GM19239 (cell line): ENCODE measurements at places on chromosomes 1 and 21.

- DNase-seq, result no peak
Observed at GRCh38 chr1:214363386-214363785, 82.4 kb downstream of the SMYD2 start.

DNA sequence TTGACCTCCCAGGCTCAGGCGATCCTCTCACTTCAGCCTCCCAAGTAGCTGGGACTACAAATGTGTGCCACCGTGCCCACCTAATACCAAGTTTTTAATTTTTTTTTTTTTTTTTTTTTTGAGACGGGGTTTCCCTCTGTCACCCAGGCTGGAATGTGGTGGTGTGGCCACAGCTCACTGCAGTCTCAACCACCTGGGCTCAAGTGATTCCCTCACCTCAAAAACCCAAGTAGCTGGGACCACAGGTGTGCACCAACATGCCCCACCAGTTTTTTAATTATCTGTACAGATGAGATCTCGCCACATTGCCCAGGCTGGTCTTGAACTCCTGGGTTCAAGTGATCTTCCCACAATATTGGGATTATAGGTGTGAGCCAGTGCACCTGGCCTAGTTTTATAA lies 22.7 kb downstream of the PTP4A2 start:
- DNase-seq, result no peak

- DNase-seq, result no peak
Observed at GRCh38 chr1:24027838-24028468, 47.8 kb upstream of the SRSF10 start.

GRCh38 chr1:245084551-245084950 lies 70.2 kb upstream of the KIF26B start:
- no peak for DNase-seq

DNA sequence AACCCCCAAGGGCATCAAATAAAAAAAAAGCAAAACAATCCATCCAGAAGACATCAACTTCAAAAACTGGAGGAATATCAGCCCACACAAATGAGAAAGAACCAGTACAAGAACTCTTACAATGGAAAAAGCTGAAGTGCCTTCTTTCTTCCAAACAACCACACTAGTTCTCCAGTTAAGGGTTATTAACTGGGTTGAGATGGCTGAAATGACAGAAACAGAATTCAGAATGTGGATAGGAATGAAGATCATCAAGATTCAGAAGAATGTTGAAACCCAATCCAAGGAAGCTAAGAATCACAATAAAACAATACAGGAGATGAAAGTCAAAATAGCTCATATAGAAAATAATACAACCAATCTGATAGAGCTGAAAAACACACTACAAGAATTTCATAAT lies 104.5 kb downstream of the NME7 start:
- DNase-seq, result no peak

GRCh38 chr1:192811594-192812239 lies 2.9 kb downstream of the RGS2 start:
- no peak for DNase-seq

DNA sequence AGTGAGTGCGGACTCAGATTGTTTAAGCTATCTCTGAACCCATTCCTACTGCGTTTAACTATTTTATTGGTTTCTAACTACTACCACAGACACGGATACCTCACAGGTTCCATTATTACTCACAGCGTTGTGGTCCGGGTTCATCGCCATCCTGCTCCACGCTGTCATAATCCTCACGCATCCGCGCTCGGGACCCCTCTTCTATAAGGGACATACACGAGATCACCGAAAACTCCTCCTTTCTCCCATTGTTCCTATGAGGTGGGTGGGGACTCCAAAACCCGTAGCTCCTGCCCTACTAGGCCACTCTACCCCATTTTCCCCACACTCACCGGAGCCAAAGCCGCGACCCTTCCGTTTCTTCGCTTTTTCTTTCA lies 610 bp downstream of the RBM8A start:
- no peak for DNase-seq

GRCh38 chr1:14919751-14920150 lies 233.8 kb upstream of the TMEM51 start:
- no peak for DNase-seq

- DNase-seq, result no peak
Observed at GRCh38 chr1:222127096-222127495, 385.2 kb upstream of the DUSP10 start.

DNA sequence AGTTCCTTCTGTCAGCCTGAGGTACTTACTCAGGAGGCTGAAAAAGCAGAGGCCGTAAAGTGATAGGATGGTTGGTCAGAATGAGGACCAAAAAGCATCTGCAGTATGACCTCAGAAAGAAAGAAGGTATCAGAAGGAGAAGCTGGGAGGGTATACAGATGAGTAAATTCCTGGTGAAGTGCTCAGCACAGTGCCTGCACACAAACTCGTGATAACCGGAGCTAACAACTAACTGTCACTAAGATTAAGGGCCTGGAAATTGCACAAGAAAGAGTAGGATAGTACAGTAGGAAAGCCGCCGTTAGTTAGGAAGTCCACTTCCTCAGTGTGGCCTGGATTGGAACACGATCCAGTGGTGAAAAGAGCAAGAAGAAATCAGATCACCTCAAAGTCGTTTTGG lies 62.6 kb downstream of the VPS26C start:
- no peak for DNase-seq

GRCh38 chr1:62962901-62963776 lies 179.2 kb downstream of the ATG4C start:
- peak; percentile 44 for DNase-seq

DNA sequence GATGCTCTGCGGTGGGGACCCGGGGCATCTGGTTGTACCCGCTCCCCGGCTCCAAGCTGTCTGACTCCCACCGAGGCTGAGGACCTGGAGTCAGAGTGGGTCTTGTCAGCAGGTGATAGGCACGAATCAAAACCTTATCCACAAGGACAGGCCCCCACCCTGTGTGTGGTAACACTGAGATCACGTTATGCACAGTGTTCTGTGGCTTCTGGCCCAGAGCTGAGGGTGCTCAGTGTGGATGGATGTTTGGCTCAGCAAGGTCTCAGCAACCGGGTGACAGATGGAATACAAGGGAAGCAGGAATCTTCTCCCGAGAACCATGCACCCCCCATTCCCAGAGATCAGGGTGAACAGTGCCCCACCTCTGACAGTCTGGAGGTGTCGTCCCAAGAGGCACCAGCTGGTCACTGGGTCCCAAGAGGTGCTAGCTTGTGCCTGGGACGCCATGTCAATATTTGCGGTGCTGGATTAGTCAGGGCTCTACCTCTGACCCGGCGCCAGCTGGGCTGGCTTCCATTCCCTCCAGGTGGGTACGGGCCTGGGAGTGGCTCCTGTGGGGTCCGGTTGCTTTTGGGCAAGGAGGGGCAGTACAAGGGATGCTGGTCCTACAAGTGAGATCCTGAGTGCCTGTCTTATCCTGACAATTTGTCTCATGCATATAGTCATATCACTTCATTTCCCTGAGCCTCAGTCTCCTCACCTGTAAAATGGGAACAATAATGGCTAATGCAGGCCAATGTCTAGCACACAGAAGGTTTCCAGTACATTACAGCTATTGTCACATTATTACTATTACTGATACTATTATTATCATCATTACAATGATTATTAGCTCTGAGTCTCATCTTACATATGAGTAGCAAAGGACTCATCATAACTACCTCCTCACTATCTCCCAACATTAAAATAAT lies 957 bp downstream of the CAPN9 start:
- DNase-seq, result no peak

GRCh38 chr1:31218705-31219104 lies 21.0 kb downstream of the NKAIN1 start:
- DNase-seq, result no peak

- DNase-seq, result no peak
Observed at GRCh38 chr1:231037585-231038517, 2.2 kb downstream of the FAM89A start.

DNA sequence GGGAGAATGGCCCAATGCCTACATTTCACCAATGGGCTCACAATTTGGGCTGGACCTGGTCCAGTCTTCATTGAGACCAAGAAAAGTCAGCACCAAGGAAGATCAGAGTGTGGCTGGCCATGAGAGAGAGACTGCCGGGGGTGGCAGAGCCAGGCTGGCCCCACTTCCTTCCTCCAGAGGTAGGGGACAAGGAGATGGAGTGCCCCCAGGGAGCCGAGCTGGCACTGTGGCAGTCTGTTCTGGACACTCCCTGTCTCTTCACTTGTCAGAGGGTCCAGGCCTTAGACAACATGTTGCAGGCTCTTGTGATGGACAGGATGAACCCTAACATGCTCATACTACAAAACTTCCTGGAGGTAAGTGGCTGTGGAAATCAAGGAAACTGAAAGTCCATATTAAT lies 27.7 kb downstream of the INAVA start:
- DNase-seq, result no peak

- no peak for DNase-seq
Observed at GRCh38 chr1:14110040-14110439, 410.1 kb downstream of the PRDM2 start.

DNA sequence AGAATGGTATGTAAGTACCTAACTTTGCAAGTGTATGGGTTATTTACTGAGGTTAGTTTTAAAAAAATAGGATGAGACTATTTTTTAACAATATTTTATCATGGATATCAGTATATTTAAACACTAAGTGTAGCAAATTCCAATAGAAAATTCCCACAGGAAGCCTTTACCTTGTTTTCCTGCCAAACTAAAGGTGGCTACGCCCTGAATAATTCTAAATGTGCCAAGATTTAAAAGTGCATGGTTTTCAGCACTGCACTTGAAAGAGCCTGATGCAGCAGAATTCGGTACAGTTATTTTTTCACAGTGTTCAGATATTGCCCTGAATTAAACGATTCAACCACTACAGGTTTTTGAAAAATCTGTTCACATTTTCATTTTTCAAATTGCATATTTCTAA lies 1622.8 kb upstream of the B3GALT2 start:
- no peak for DNase-seq

DNA sequence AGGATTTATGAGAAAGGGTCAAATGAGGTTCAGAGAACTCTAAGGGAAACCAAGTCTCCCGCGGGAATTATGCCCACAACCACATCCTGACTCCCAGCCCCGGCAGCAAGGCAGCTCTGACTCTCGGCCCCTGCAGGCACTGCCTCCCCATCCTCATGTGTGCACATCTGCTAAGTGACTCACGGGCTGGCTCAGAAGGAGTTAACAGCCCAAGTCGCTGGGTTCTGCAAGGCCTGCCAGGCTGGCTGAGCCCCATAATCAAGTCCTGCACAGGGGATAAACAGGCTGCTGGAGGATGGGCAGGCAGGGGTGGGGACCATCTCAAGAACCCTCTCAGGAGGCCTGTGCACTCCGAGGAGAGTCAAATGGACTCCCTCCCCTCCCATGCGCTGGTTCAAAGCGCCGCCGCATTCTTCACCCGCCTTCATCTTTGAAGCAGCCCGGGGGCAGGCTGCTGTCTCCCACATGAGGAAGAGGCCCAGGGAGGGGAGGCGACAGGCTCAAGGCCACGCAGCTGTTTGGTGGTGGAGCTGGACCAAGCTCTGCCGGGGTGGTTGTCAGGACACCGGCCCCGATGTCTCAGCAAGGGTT lies 344.3 kb downstream of the MATN1 start:
- no peak for DNase-seq

- no peak for DNase-seq
Observed at GRCh38 chr21:38802050-38803026, 3.4 kb upstream of the ETS2 start.

GRCh38 chr1:211133393-211133835 lies 534 bp downstream of the KCNH1 start:
- DNase-seq, result no peak

DNA sequence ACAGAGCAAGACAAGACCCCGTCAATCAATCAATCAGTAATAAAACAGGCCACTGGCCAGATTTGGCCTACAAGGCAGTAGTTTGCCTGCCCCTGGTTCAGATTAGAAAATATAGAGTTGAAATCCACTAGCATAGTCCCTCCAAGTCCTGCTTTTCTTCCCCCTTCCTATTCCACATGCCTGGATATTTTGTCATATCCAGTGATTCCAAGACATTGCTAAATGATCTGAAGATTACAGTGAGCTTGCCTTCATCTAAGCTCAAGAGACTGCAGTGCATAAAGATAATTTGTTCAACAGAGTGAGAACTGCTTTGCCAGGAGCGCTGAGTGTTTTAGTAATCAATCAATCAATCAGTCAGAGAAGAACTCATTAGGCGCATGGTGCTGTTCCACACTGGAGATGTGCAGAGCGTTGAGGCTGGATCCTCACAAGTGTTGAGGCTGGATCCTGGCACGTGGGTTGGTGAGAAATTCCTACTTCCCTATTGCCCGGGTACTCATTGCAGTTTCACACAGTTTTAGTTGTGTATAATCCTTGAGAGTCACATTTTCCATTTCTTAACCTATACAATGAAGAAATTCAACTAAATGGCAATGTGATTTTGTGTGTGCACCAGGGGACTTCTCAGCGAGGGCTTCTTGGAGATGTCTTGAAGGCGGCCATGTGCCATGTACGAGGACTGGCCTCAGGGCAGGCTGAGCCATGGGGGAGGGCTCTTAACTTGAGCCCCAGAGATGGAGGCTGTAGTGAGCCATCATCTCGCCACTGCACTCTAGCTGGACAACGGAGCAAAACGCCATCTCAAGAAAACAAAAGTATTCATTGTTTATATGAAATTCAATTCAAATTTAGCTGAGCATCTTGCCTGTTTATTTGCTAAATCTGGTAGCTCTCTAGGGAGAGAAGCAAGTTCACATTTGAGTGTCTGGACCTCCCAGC lies 76.3 kb downstream of the TOMM20 start:
- DNase-seq, result no peak

DNA sequence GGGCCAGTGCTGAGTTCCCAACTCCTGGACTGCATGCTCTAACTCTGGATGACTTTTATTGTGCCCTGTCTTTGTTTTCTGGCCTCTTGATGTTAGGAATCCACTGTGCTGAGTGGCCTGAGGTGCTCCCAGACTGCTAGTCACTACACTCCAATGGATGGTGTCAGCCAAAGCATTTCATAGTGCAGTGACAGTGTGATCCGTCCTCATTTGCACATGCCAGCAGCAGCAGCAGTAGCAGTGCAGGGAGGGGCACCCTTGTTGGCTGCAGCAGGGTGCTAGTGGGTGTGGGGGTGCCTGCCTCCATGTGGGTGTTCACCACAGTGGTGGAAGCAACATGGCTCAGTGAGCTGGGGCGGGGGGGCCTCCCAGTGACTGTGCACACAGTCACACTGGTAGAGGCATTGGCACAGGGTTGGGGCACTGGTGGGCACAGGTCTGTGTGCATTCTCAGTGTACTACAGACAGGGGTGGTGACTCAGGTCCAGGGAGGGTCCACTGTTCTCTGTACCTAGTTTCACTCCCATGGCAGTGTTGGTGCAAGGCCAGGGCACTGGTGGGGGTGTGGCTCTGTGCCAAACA lies 214.0 kb downstream of the ZC3H11B start:
- DNase-seq, result no peak

- no peak for DNase-seq
Observed at GRCh38 chr1:170931650-170932049, 3.7 kb upstream of the MROH9 start.

GRCh38 chr1:5683446-5683845 lies 308.8 kb downstream of the NPHP4 start:
- no peak for DNase-seq

GRCh38 chr1:114117654-114118053 lies 36.0 kb downstream of the SYT6 start:
- no peak for DNase-seq
